ENCODE measurements at places on chromosomes 16 and 17.

DNA sequence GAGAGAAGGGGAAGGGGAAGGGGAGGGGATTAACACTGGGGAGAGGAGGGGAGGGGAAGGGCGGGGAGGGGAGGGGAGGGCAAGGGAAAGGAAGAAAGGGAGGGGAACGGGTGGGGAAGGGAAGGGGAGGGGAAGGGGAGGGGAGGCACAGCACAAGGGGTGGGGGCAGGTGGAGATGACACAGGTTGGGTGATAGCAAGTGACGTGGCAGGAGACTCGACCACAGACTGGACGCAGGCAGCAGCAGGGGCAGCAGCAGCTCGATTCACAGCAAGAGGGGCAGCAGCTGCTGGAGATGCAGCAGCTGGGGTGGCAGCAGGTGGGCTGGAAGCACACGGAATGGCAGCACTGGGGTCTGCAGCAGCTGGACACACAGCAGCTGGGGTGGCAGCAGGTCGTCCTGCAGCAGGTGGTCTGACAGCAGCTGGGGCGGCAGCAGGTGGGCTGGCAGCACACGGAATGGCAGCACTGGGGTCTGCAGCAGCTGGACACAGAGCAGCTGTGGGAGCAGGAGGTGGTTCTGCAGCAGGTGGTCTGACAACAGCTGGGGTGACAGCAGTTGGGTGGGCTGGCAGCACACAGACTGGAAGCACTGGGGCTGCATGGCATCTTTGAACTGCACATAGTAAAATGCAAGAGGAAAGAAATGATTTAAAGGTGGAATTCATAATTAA is at the start of gene KRTAP4-16:
TSS of gene KRTAP4-16 (minus strand) at position 624 of the 674 bp plus-strand sequence. CDS start at position 624, 0 bp downstream.
- no peak for DNase-seq

GRCh38 chr17:83155128-83156121 is 76.0 kb downstream of the METRNL start:
- peak; percentile 81 for DNase-seq

DNA sequence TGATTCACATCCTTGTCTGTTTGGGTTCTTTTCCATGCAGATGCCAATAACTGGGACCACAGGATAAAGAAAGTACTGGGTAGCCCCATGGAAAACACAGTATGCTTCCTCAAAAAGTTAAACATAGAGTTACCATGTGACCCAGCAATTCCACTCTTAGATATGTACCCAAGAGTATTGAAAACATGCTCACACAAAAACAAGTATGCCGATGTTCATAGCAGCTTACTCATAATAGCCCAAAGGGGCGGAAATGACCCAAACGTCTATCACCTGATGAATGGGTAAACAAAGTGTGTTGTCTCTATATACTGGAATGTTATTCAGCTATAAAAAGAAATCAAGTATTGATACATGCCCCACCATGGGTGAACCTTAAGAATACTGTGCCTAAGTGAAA is 55.4 kb downstream of the CYB5B start:
- no peak for DNase-seq

- DNase-seq: no peak
These were observed 31.2 kb downstream of the PIMREG start for GRCh38 chr17:6475411-6475810.

DNA sequence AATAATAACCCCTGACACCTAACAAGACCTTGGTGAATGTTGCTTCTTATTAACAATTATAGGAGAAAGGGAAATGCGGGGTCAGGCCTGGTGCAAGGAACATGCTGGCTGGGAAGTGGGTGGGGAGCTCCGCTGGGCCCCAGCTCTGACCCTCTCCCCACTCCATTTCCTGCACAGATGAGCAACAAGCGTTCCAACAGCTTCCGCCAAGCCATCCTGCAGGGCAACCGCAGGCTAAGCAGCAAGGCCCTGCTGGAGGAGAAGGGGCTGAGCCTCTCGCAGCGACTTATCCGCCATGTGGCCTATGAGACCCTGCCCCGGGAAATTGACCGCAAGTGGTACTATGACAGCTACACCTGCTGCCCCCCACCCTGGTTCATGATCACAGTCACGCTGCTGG is 23.0 kb downstream of the RHBDL3 start:
- no peak for DNase-seq

DNA sequence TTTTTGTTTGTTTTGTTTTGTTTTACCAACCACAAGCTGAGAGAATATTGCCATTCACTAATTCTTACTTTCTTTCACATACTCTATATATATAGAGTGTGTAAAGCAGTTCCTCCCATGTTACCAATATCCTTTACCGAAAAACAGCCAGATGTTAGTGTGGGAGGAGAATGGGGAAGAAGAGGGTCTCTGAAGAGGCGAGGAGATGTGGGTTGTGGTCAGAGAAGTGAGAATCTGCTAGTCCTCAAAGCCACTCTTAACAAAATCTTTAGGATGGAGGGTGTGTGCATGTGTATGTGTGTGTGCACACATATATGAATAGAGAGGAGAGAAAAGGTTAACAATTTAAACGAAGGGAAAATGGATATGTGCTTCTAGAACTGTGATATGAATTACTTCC is 80.6 kb downstream of the TUBD1 start:
- no peak for DNase-seq

DNA sequence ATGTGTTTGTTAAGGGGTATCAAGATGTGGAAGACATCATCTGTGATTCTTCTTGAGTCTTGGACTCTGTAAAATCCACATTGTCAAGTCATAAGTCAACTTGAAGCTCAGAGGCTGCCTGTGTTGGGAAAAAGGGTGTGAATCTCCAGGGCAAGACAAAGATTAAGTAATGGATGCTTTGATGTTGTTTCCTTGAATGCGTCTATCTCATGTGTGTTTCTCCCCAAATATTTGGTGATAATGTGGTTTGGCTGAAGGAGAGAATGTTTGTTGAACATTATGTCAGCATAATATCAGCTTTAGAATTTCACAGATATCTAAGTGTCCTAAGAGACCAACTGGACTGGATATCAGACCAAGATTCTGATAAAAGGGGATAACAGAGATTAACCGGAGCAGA is 24.1 kb upstream of the KCNJ16 start:
- no peak for DNase-seq

GRCh38 chr17:67484261-67484660 is 107.2 kb downstream of the PITPNC1 start:
- DNase-seq: no peak

Data from ascending aorta (tissue), 2 donors.